ENCODE measurements at places on chromosomes 7 and 10.

DNA sequence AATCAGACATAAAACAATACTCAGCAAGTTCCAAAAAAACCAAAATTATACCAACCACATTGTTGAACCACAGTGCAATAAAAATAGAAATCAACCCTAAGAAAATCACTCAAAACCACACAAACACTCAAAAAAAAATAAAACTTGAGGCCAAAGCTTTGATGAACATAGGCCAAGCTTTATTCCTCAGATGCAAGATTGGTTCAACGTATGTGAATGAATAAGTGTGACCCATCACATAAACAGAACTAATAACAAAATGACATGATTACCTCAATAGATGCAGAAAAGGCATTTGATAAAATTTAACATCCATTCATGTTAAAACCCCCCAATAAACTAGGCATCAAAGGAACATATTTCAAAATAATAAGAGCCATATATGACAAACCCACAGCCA lies 506.1 kb upstream of the FZD8 start:
- DNase-seq = no peak

GRCh38 chr7:1537535-1538412 lies 7.3 kb downstream of the MAFK start:
- DNase-seq = no peak

DNA sequence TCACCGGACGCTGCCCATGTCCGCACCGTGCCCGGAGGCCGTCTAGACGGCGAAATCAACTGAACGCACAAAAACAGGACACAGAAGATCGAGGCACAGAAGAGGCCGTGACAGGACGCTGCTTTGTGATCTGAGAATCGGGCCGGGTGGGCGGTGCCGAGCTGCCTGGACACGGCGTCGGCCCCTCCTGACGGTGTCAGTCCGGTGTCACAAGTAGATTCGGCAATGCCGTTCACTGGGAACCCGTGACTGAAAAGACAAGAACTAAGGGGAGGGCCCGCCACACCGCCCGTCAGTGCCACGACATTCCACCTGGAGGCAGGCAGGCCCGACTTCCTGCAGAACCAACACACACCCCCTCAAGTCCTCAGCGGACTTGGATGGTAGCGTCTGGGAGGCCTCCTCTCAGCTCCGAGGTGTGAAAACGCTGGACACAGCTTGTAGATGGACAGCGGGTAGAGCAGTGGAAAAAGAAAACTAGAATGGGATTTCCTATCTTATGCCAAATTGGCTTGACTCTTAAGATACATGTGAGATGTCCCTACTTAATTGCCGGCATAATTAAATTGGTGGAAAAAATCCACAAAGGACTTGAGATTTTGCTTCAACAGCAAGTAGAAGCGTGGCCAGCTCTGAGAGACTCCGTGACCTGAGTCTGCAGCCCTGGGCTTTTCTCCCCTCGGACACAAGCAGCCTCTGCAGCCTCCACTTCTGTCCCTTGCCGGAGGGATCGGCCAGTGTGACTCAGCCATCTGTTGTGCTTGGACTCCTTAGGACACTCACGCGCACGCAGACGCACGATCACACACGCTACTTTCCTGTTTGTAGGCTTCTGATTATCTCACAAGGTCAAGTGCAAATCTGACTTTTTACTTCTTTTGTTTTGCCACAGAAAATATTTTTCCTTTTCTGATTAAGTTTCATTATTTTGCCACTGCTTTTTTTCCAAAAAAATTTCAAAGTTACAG lies 269.0 kb downstream of the DIP2C start:
- DNase-seq = no peak

GRCh38 chr7:10888861-10889260 lies 84.8 kb upstream of the PHF14 start:
- peak; percentile 22 for DNase-seq

DNA sequence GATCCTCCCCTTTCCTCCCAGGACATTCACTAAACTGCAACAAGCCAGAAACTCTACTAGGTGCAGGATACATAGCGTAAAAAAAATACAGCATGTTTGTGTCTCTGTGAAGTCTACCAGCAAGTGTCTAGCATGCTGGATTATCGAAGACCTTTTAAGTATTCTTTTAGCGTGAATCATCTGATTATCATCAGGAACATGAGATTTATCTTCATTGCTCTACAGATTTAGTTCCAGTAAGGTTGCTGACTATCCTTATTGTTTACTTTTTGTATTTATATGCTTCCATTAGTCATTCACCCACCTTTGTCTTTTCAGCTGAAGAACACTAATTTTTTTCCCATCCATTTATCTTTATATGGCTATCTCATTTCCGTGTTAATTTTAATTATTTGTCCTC lies 62.8 kb downstream of the PDZD8 start:
- DNase-seq = no peak

- no peak for DNase-seq
Observed at GRCh38 chr10:11184093-11184492, 166.4 kb downstream of the CELF2 start.

DNA sequence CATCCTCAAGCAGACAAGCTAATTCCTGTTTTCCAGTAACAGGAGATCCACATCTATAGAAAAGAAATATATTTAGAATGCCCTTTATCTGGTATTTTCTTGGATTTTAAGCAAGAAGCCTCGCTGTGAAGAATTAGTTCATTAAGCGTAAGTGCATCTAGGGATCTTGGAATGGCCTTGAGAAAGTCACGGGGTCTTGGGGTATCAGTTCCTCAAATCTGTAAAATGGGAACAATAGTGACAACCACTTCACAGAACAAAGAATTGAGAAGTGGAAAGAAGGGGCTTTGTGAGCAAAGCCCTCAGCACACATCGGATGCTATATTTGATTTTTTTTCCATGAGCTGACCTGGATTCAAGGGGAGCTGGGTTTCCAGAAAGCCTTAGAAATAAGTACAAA lies 32.3 kb upstream of the WDFY4 start:
- DNase-seq = no peak

DNA sequence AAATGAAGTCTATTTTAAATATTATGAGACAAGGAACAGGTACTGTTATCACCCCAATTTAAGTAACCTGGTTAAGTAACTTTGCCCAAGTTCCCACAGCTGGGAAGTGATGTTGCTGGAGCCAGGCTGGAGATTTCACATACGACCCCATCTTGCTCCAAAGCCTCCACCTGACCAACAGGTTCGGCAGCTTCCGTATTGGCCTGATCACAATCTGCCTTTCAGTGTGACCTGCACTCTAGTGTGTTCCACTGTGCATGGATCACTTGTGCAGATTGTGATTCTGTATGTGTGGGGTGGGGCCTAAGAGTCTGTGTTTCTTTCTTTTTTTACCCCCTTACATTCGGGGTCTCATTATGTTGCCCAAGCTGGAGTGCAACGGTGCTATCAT lies 66.1 kb downstream of the PRTFDC1 start:
- DNase-seq = no peak

DNA sequence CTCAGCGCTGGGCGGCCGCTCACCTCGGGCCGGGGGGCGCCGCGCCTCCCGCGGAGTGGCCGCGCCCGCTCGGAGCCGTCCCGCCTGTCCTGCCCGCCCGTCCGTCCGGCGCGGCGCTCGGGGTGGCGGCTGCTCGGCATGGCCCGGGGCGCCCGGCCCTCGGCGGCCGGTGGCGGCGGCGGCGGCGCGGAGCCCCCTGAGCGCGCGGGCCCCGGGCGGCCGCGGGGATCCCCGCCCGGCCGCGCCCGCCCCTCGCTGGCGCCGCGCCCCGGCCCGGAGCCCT lies 338 bp downstream of the SDK1 start:
- no peak for DNase-seq

- no peak for DNase-seq
Observed at GRCh38 chr10:23918839-23919238, 290.1 kb upstream of the KIAA1217 start.

- DNase-seq = no peak
Observed at GRCh38 chr7:27214239-27214950, 14.5 kb upstream of the HOXA13 start.

GRCh38 chr10:21496343-21497176 lies 28.9 kb downstream of the SKIDA1 start:
- DNase-seq = peak; percentile 56

DNA sequence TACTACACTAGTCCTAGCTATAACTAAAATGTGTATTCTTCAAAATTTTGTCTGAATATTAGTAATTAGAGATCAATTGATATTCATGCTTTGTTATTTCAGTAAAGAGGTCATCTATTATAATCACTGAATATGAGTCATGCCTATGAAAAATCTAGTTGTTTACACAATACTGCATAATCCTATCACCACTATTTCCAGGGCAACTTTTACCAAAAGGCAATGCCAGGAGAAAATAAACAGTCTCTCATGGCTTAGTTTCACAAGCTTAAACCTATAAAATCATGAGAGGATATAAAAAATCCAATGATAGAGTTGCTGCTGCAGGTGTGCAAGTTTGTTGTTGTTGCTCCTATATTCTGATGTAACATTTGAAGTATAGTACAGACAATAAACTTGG lies 149.9 kb upstream of the COL1A2 start:
- no peak for DNase-seq

GRCh38 chr7:123580406-123581161 lies 21.0 kb upstream of the ASB15 start:
- peak; percentile 7 for DNase-seq

GRCh38 chr7:205115-206010 lies 13.0 kb downstream of the FAM20C start:
- DNase-seq = no peak

DNA sequence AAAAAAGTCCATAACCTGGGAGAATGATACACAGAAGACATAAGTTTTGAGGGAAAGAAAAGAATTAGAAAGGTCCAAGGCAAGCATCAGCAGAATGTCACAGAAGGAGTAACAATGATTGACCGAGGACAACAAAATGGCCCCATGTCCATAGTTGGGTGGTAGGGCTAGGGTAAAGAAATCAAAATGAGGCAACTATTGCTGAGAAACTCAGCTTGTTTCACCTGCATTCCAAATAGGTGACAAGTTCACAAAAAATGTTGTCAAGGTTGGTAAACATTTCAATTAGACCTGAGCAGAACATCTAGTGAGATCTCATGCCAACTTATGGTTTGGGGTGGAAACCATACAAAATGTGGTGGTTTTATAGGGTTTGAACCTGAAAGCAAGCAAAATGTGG lies 22.8 kb upstream of the DLX6 start:
- DNase-seq = no peak

GRCh38 chr7:101315336-101315735 lies 6.3 kb downstream of the IFT22 start:
- DNase-seq = peak; percentile 58

DNA sequence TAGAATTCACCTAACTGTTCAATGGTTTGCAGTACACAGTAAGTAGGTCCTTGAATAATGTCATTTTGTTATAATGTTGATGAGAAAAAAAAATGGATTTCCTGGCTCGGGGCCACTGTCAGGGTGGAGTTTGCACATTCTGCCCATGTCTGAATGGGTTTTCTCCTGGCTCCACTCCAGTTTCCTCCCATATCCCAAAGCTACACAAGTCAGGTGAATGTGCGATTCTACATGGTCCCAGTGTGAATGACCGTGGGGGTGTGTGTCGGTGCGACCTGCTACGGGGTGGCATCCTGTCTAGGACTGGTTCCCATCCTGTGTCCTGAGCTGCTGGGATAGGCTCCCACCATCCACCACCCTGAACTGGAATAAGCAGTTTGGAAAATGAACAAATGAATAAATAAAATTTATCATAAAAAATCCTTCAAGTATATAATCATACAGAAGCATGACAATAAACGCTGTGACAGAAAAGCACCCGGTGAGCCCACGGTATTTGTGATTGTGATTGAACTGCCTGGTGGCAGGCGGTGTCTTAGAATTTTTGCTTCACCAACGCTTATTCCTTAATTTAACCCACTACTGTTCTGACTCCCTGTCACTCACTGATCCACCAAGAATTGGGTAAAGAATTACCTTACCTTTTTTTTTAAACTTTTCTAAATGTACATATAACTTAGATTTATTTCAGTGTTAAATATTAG lies 114.1 kb downstream of the ICA1 start:
- no peak for DNase-seq

- no peak for DNase-seq
Observed at GRCh38 chr10:86304436-86304835, 62.2 kb downstream of the GRID1 start.

GRCh38 chr10:63744060-63744941 lies 223.1 kb downstream of the REEP3 start:
- DNase-seq = no peak

- no peak for DNase-seq
Observed at GRCh38 chr7:17548014-17548653, 249.7 kb downstream of the AHR start.

DNA sequence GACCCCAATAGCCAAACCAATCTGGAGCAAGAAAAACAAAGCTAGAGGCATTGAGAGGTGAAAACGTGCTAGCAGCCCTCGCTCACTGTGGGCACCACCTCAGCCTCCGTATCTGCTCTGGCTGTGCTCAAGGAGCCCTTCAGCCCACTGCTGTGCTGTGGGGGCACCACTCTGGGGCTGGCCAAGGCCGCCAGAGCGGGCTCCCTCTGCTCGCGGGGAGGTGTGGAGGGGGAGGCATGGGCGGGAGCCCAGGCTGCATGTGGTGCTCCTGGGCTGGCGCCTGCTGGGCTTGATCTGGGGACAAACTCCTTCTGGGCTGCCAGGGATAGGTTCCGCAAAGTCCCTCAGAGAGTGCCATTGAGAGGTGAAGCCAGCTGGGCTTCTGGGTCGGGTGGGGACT lies 1002.0 kb downstream of the GATA3 start:
- no peak for DNase-seq

DNA sequence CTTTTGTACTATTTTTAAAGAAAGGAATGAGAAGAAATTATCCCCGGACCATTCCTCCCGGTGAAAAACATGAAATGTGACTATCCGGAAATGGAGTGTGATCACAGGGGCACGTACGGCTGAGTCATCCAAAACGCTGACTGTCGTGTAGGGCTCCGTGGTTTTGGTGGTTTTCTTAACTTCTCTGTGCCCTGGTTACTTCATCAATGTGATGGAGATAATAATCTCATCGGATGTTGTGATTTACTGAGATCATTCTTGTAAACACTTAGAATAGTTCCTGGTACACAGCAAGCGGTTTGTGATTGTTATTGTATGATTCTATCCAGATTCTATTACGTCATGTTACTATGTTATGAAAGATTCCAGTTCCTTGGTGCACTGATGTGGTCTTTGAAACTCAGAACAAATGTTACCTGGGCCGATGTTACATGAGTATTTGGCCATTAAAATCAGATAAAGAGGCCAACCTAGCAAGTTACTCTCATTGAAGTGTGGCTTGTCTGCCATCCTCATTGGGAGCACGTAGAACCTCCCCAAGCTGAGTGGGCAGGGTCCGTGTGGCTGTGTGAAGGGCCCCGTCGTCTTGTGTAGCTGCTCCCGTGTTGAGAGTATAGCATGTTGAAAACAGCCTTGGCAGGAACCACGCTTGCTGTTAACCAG lies 99.5 kb downstream of the CAMK1D start:
- DNase-seq = peak; percentile 91

- DNase-seq = no peak
Observed at GRCh38 chr7:121084748-121085336, 96.3 kb downstream of the CPED1 start.

DNA sequence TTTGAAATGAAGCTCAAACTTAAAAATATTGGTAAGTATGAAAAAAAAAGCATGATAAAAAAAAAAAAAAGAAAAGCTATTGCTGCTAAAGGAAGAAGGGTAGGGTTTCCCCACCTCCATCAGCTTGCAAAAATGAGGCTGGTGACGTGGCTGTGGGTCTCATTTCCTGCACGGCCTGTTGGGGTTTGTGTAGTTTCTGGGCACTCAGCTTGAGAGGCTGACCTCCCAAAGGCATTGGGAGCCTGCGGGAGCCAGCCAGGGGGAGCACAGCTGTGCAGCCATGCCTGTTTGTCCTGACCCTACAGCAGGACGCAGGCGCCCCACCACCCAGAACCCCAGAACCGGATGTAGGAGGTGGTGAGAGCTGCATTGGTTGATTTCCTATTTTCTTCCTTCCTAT lies 48.8 kb upstream of the CARD11 start:
- DNase-seq = peak; percentile 84
